ENCODE measurements at places on chromosomes 5 and 9. TPM values are rescaled to one million over a fixed set of nuclear protein-coding genes. Genes with fewer than 3 reads are reported as not detected.

The TRIM14 gene
- total RNA-seq = 6.5 TPM

GRCh38 chr5:164742025-164742424 lies 1236.6 kb downstream of the MAT2B start:
- H3K4me3 ChIP-seq = no peak overlapping the region
- no peak overlapping the region for H3K27ac ChIP-seq
- H3K4me1 ChIP-seq = no peaks in the 10 kb centered on the region
- DNase-seq = no peak
- H3K27me3 ChIP-seq = no peaks in the 10 kb centered on the region

DNA sequence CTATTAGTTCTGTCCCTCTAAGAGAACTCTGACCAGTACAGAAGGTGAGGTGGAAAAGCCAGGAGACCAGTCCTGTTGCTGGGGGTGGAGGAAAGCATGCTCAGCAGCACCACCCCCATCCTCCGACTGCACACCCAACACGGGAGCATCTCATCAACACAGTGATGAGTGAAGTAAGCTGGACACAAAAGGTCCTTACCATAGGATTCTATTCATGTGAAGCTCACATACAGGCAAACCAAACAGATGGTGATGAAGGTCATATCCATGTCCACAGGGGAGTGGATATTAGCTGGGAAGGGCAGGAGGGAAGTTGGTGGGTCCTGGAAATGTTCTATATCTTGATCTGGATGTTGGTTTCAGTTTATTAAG lies 14.8 kb upstream of the MARCHF6 start:
- H3K27me3 ChIP-seq = no peaks in the 10 kb centered on the region
- H3K36me3 ChIP-seq = no peaks in the 10 kb centered on the region
- no peak overlapping the region for H3K4me3 ChIP-seq
- peaks cover 9% of the 10 kb centered on the region for H3K4me1 ChIP-seq

DNA sequence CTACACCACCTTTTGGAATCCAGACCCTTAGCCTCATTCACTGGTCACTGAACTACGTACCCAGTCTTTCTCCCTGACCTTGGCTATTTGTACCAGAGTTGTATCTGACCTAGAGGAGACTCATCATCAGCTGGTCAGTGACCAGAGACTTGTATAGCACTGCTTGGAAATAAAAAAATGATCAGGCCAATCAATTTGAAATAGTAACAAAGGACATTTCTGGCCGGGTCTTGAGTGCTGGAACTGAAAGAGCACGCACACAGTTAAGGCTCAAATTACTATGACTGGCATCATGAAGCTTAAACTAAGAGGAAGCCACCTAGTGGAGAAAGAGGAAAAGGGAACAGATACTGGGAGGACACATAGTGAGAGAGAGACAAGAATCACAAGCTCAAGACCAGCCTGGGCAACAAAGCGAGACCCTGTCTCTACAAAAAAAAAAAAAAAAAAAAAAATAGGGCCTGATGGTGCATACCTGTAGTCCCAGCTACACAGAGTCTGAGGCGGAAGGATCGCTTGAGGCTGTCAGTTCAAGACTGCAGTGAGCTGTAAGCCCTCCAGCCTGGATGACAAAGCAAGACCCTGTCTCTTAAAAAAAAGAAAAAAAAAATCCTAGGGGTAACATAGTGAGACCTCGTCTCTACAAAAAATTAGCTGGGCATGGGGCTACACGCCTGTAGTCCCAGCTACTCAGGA lies 12.8 kb upstream of the SRP19 start:
- H3K27me3 ChIP-seq = no peaks in the 10 kb centered on the region
- H3K4me3 ChIP-seq = no peak overlapping the region
- DNase-seq = no peak
- H3K36me3 ChIP-seq = no peaks in the 10 kb centered on the region

DNA sequence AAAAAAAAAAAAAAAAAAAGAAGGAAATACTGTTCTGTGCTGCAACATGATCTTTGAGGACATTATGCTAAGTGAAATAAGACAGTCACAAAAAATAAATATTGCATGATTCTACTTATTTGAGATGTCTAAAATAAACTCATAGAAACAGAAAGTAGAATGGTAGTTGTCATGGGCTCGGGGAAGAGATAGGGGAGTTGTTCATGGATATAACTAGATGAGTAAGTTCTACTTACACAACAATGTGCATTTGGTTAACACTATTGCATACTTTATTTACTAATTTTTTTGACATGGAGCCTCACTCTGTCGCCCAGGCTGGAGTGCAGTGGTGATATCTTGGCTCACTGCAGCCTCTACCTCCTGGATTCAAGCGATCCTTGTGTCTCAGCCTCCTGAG lies 15.2 kb downstream of the MAML1 start:
- H3K4me1 ChIP-seq = no peaks in the 10 kb centered on the region
- H3K27me3 ChIP-seq = no peaks in the 10 kb centered on the region
- no peak overlapping the region for H3K27ac ChIP-seq
- DNase-seq = no peak

DNA sequence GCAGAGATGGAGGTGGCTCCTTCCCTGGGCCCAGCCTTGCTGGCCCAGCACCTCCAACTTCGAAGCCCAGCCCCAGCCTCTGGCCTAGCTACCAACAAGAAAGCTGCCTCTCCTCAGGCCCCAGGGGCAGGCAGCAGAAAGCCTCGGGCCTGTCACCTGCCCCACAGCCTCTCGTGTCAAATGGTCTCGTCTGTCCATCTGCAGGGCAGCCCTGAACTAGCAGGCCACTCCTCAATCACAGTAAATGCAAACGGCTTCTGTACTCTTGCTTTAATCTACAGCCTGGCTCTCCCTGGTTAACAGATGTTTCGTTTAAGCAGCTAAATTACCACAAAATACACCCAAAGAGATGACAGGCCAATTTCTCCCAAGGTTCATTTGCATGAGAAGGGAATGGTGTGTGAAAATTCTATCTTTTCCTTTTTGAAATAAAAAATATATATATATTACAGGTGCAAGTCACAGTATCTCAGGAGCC lies 21.5 kb downstream of the VAV2 start:
- peak overlapping the region; percentile 81 for H3K27ac ChIP-seq
- peaks cover 98% of the 10 kb centered on the region for H3K4me1 ChIP-seq

DNA sequence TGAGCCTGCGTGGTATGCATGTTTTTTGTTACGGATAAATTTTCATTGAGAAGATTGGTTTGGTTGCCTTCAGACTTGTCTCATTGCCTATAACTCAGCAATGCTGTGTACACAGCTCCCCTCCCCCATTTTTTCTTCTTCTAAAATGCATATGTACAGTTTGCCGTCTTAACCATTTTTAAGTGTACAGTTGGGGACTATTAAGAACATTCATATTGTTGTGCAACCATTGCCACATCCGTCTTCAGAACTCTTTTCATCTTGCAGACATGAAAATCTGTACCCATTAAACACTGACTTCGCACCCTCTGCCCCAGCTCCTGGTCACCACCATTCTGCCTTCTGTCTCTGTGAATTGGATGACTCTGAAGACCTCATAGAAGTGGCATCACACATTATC lies 6.2 kb downstream of the EXOC3 start:
- H3K36me3 ChIP-seq = peaks cover 86% of the 10 kb centered on the region
- DNase-seq = no peak
- no peak overlapping the region for H3K4me3 ChIP-seq
- no peak overlapping the region for H3K27ac ChIP-seq
- H3K4me1 ChIP-seq = peaks cover 4% of the 10 kb centered on the region
- no peaks in the 10 kb centered on the region for H3K27me3 ChIP-seq

DNA sequence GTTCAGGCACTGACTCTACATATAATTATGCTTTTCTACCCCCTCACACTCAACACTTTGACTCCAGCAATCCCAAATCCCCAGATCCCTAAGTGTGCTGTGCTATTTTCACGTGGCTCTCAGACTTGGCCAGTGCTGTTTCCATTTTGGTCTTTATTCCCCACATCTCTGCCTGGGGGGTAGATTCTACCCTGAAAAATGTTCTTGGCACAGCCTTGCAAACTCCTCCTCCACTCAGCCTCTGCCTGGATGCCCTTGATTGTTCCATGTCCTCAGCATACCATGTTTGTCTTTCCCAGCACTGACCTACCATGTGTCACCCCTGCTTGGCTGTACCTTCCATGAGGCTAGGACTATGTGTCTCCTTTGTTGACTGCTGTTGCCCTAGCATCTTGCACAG lies 43.0 kb downstream of the FXN start:
- DNase-seq = no peak
- no peak overlapping the region for H3K27ac ChIP-seq
- H3K4me1 ChIP-seq = no peaks in the 10 kb centered on the region
- no peaks in the 10 kb centered on the region for H3K27me3 ChIP-seq
- no peak overlapping the region for H3K4me3 ChIP-seq
- H3K36me3 ChIP-seq = no peaks in the 10 kb centered on the region

DNA sequence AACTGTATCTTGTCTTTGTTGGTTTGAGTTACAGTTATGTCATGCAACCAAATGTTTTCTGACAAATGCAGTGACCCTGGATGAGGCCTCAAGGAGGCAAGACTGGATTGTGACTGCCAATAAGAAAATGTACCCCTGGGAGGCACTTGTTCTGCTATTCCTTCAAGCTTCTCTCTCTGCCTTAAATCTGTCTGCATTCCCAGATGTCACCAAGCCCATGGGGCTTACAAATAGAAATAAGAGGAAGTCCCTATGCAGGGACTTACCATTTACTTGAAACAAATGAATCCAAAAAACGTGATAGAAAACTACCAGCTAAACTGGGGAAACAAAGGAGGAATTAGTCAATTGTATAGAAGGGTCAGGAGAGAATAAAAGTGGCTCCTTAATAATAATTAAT lies 8.2 kb upstream of the PARP8 start:
- DNase-seq = no peak
- H3K27me3 ChIP-seq = no peaks in the 10 kb centered on the region
- no peaks in the 10 kb centered on the region for H3K4me1 ChIP-seq
- H3K4me3 ChIP-seq = no peak overlapping the region
- no peaks in the 10 kb centered on the region for H3K36me3 ChIP-seq
- no peak overlapping the region for H3K27ac ChIP-seq

The WDR38 gene
- total RNA-seq = not detected

GRCh38 chr9:94639061-94639998 lies at the start of gene FBP1:
Gene FBP1 (minus strand): TSS chr9:94639518. CDS start chr9:94639310, 208 bp downstream.
- peaks cover 8% of the 10 kb centered on the region for H3K27me3 ChIP-seq
- DNase-seq = no peak
- H3K27ac ChIP-seq = no peak within 1 kb of the TSS

- H3K4me3 ChIP-seq = peak overlapping the region; percentile 33
- H3K27me3 ChIP-seq = no peaks in the 10 kb centered on the region
- peak overlapping the region; percentile 99 for H3K27ac ChIP-seq
- DNase-seq = no peak
- peaks cover 53% of the 10 kb centered on the region for H3K4me1 ChIP-seq
Measured at GRCh38 chr5:139696167-139696893, 48.2 kb downstream of the CXXC5 start.
